ENCODE measurements at places on chromosomes 2 and 18. TPM values are rescaled to one million over a fixed set of nuclear protein-coding genes. Genes with fewer than 3 reads are reported as not detected.

The IGFBP5 gene
- 456 TPM for total RNA-seq

The CD28 gene
- total RNA-seq, result not detected

The IL36RN gene
- 0.84 TPM for total RNA-seq

The ADD2 gene
- total RNA-seq, result 1.3 TPM

The ANKRD30BL gene
- not detected for total RNA-seq

The PAX8 gene
- total RNA-seq, result 0.13 TPM

The SKOR2 gene
- not detected for total RNA-seq

The COBLL1 gene
- total RNA-seq, result 110 TPM

The FIGLA gene
- not detected for total RNA-seq

The CIB4 gene
- total RNA-seq, result not detected

GRCh38 chr2:238418196-238418998 is 8.3 kb upstream of the ASB1 start:
- H3K4me1 ChIP-seq, result peaks cover 33% of the 10 kb centered on the region
- H3K27me3 ChIP-seq, result no peaks in the 10 kb centered on the region
- H3K27ac ChIP-seq, result peak overlapping the region; percentile 52
- no peak for DNase-seq

DNA sequence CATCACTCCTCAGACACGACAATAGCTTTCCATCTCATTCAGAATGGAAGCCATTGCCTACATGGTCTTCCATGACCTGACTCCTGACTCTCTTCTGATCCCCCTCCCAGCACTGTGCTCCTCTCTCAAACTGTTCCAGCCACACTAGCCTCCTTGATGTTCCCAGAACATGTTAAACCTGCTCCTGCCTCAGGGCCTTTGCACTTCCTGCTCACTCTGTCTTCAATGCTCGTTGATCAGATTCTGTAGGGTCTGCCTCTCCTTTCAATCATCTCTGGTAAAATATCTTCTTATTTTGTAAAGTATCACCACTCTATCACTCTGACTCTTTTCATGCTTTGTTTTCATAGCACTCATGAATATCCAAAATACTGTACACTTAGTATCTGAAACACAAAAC is 84.9 kb downstream of the SESTD1 start:
- H3K4me3 ChIP-seq, result no peak overlapping the region
- no peaks in the 10 kb centered on the region for H3K27me3 ChIP-seq
- no peak for DNase-seq
- H3K36me3 ChIP-seq, result peaks cover 8% of the 10 kb centered on the region

DNA sequence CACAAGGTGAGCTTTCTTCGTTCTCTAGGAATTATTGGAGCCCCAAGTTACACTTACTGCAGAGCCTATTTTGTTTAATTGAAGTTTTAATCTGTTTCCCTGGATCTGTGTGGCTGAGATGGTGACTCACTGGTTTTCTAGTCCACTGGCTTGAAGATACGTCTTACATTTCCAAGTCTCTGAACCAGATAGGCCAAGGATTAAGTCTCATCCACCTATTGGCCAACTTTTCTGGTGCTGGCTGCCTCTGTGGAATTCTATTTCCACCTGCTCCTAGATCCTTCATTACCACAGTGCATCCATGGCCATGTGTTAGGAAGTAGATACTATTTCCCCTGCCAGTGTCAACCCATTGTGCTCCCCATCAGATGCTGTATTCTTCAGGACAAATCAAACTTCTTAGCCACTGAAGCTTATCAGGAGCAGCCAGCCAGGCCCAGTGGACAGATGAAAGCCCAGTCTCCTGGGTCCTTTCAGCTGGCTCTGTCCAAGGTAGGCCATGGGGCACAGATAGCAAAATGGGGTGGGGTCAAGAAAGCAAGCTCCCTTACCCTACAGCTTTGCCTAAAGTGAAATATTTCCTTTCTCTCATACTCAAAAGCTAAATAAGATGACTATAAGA is 198.8 kb upstream of the TCF4 start:
- peaks cover 12% of the 10 kb centered on the region for H3K36me3 ChIP-seq
- H3K27ac ChIP-seq, result peak overlapping the region; percentile 52

- H3K4me1 ChIP-seq, result peaks cover 15% of the 10 kb centered on the region
- H3K27me3 ChIP-seq, result peaks cover 3% of the 10 kb centered on the region
- DNase-seq, result no peak
- no peak overlapping the region for H3K4me3 ChIP-seq
- no peak overlapping the region for H3K27ac ChIP-seq
- H3K36me3 ChIP-seq, result no peaks in the 10 kb centered on the region
Measured at GRCh38 chr18:32848826-32849225, 76.0 kb upstream of the KLHL14 start.

- H3K4me3 ChIP-seq, result no peak overlapping the region
- H3K36me3 ChIP-seq, result peaks cover 24% of the 10 kb centered on the region
- peaks cover 13% of the 10 kb centered on the region for H3K4me1 ChIP-seq
Measured at GRCh38 chr2:58063641-58064040, 17.0 kb downstream of the VRK2 start.

GRCh38 chr2:43605079-43605655 is 9.3 kb upstream of the THADA start:
- no peak for DNase-seq
- no peaks in the 10 kb centered on the region for H3K27me3 ChIP-seq
- H3K4me3 ChIP-seq, result no peak overlapping the region
- no peak overlapping the region for H3K27ac ChIP-seq
- H3K4me1 ChIP-seq, result no peaks in the 10 kb centered on the region

- DNase-seq, result no peak
- no peak overlapping the region for H3K27ac ChIP-seq
- H3K27me3 ChIP-seq, result no peaks in the 10 kb centered on the region
- no peak overlapping the region for H3K4me3 ChIP-seq
- H3K36me3 ChIP-seq, result no peaks in the 10 kb centered on the region
Measured at GRCh38 chr2:103738606-103739005, 976.8 kb downstream of the TMEM182 start.

- H3K4me1 ChIP-seq, result peaks cover 22% of the 10 kb centered on the region
- H3K36me3 ChIP-seq, result no peaks in the 10 kb centered on the region
- no peak for DNase-seq
- no peak overlapping the region for H3K4me3 ChIP-seq
Measured at GRCh38 chr2:80515964-80516363, 211.4 kb upstream of the LRRTM1 start.

- no peak overlapping the region for H3K27ac ChIP-seq
- no peak for DNase-seq
- H3K27me3 ChIP-seq, result no peaks in the 10 kb centered on the region
- no peaks in the 10 kb centered on the region for H3K4me1 ChIP-seq
- H3K4me3 ChIP-seq, result no peak overlapping the region
Measured at GRCh38 chr2:82964341-82964740, 1494.7 kb downstream of the SUCLG1 start.

DNA sequence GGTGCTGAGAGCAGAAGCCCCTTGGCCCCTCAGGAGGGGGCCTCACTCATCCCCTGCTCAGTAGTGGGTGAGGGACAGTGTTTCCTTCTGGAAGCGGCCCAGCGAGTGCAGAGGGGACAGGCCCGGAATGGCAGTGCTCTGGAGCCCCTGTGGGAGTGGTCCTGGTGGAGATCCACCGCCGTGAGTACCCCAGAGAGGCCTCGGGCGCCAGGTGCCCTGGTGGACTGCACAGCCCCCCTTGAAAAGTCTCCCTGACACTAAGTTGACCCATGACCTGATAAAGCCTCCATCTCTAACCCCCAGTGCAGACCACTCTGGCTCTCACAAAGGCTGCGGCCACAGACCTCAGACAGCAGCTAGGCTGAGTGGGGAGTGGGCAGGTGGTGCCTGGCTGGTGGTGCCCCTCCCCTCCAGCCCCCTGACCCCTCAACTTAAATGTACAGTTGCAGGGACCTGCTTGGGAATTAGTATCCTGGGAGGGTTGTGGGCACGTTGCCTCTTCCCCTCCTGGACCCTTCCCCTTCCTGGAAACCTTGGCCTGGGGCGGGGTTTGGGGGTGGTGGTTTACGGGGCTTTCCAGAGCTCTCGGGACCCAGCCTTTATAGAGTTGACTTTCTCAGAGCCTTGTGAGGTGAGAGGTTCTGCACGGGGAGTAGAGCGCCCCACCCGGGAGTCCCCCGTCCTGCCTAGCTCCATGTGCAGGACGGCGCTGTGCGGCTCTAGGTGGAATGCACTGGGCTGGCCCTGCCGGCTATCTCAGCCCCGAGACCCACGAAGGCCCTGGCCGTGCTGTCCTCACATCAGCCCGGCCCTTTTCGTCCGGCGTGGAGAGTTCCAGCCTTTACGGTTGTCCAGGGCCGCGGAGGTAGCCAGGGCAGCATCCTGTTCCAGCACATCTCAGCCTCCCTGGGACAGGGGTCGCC is 62.7 kb downstream of the RTP5 start:
- H3K27ac ChIP-seq, result no peak overlapping the region
- no peak for DNase-seq
- H3K4me3 ChIP-seq, result no peak overlapping the region
- H3K27me3 ChIP-seq, result no peaks in the 10 kb centered on the region

GRCh38 chr2:9422321-9423099 is 818 bp downstream of the ITGB1BP1 start:
- no peak for DNase-seq
- H3K4me1 ChIP-seq, result peaks cover 20% of the 10 kb centered on the region
- peak overlapping the region; percentile 64 for H3K27ac ChIP-seq
- H3K36me3 ChIP-seq, result peaks cover 1% of the 10 kb centered on the region
- H3K27me3 ChIP-seq, result no peaks in the 10 kb centered on the region

- H3K4me3 ChIP-seq, result no peak overlapping the region
- no peaks in the 10 kb centered on the region for H3K27me3 ChIP-seq
- no peak for DNase-seq
- H3K36me3 ChIP-seq, result peaks cover 8% of the 10 kb centered on the region
Measured at GRCh38 chr2:241126201-241126611, 23.1 kb downstream of the PASK start.

- no peak overlapping the region for H3K27ac ChIP-seq
- no peak overlapping the region for H3K4me3 ChIP-seq
- peaks cover 39% of the 10 kb centered on the region for H3K4me1 ChIP-seq
- H3K27me3 ChIP-seq, result no peaks in the 10 kb centered on the region
- no peaks in the 10 kb centered on the region for H3K36me3 ChIP-seq
Measured at GRCh38 chr2:109597283-109597682, 16.5 kb downstream of the SEPTIN10 start.

GRCh38 chr2:218780046-218780445 is 1.9 kb upstream of the CYP27A1 start:
- H3K4me1 ChIP-seq, result peaks cover 36% of the 10 kb centered on the region
- no peak for DNase-seq
- H3K36me3 ChIP-seq, result peaks cover 20% of the 10 kb centered on the region

DNA sequence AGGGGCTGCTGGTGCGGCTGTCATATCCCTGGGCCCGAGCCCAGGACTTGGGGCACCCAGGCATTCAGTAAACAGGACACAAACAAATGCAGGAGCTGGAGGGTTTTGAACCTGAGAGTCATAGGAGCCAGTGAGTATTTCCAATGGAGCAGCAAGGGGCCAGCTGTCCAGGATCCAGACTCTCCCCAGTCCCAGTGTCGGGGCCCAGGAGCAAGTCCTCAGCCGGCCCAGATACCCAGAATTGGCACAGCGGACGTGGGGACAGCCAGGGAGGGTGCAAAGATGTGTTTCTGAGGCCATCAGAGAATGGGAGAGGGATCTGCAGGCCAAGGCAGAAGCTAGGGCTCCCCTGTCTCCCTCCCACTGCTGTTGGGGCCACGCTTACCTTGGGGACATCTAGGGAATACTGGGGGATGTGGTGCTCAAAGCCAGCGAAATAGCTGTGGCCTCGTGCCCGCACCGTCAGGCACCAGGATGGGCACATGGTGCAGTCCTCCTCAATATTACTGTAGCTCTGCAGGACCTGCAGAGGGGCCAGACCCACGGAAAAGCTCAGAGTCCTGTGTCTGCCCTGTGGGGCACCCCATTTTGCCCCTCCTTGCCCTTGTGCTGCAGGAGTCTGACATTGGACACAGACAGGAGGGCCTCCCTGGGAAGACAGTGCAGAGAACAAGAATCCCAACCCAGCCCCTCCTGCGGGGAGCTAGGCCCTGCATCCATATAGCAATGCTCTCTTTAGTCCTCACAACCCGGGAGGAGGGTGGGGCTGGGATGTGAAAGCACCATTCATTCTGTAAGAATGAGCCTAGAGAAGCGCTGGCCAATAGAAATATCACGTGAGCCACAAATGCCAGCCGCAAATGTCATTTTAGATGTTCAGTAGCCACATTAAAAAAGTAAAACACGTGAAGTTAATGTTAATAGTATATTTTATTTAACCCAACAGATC is 15.4 kb downstream of the CFAP65 start:
- H3K4me1 ChIP-seq, result peaks cover 3% of the 10 kb centered on the region
- H3K27me3 ChIP-seq, result peaks cover 57% of the 10 kb centered on the region
- H3K27ac ChIP-seq, result no peak overlapping the region
- DNase-seq, result no peak
- H3K36me3 ChIP-seq, result no peaks in the 10 kb centered on the region

DNA sequence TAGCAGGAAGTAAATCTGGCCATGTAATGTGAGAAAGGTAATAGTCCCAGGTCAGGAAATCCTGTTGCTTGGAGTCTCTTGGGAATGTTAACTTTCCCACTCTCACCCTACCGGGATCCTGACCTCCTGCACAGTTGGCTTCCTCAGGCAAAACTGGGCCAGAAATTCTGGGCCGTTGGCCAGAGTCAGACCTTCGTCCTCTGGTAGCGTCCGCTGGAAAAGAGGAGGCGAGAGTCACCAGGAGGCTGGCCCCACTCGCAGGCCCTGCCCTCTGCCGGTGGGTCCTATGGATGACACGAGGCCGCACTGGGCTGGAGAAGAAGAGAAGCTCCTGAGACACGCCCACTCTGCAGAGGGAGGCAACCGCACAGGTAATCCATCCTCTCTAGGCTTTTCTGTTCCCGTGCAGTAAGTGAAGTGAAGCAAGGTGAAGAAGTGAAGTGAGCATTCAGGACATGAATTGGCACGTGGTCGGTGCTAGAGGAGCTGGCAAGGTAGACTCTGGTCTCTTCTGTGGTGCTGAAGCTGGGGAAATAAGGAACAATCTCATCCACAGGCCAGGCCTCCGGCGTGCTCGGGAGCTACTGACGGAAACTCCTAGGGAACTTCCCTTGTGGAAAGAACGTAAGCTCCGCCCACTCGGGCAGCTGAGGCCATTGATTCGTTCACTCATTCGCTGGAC is 182.7 kb upstream of the GLI2 start:
- peaks cover 40% of the 10 kb centered on the region for H3K27me3 ChIP-seq
- H3K4me3 ChIP-seq, result peak overlapping the region; percentile 33
- H3K36me3 ChIP-seq, result no peaks in the 10 kb centered on the region
- H3K4me1 ChIP-seq, result peaks cover 10% of the 10 kb centered on the region
- no peak overlapping the region for H3K27ac ChIP-seq

DNA sequence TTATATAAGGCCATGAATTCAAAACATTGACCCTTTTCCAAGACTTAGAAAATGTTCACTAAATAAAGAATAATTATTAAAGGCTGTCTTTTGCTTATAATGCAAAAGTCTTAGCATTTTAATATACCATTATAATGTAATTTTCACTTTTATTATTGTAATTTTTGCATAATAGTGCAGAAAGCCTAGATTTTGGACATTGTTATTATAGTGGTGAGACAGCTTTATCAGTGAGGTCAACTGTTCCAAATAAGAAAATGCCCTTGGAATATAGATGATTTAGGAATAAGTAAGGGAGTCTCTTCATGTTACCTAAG is 56.6 kb downstream of the ATIC start:
- no peak overlapping the region for H3K4me3 ChIP-seq
- no peak for DNase-seq
- H3K4me1 ChIP-seq, result no peaks in the 10 kb centered on the region
- peaks cover 43% of the 10 kb centered on the region for H3K36me3 ChIP-seq
- H3K27ac ChIP-seq, result no peak overlapping the region

- H3K36me3 ChIP-seq, result no peaks in the 10 kb centered on the region
- H3K4me3 ChIP-seq, result no peak overlapping the region
- H3K4me1 ChIP-seq, result peaks cover 4% of the 10 kb centered on the region
- no peak for DNase-seq
- H3K27ac ChIP-seq, result no peak overlapping the region
- H3K27me3 ChIP-seq, result peaks cover 19% of the 10 kb centered on the region
Measured at GRCh38 chr2:118148809-118149208, 60.5 kb downstream of the INSIG2 start.

- H3K4me1 ChIP-seq, result peaks cover 56% of the 10 kb centered on the region
- peak overlapping the region; percentile 63 for H3K4me3 ChIP-seq
- peak; percentile 70 for DNase-seq
- no peaks in the 10 kb centered on the region for H3K36me3 ChIP-seq
- H3K27me3 ChIP-seq, result no peaks in the 10 kb centered on the region
Measured at GRCh38 chr2:42974721-42975717, 182.6 kb upstream of the HAAO start.
